ENCODE measurements at places on chromosomes 5 and 9. TPM values are rescaled to one million over a fixed set of nuclear protein-coding genes. Genes with fewer than 3 reads are reported as not detected.

ESM1 gene
- total RNA-seq = 0.49 TPM

ZNF454 gene
- total RNA-seq = 2.2 TPM

DNA sequence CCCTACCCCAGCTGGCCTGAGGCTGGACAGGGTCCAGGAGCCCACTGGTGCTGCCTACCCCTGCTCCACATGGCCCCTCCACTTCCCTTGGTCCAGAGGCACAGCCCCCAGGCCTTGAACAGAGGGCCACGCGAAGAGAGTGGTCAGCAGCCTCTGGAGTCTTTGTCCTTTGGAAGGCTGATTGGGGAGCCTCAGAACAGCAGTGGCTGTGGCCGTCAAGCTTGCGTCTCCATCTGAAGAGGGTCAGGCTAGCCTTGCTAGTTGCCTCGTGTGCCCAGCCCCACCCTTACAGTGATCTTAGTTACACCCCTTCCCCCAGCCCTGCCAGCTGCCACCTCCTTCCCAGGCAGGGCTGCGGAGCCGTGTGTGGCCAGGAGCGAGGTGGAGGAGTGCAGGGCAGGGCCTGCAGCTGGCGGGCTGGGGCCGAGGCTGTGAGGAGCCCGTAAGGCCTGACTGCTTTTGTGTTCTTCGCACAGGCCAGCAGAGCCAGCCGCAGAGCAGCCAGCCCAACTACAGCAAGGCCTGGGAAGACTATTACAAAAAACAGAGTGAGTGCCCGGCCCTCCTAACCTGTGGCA lies 30.1 kb upstream of the PRDM12 start:
- DNase-seq = peak; percentile 42

HTR4 gene
- total RNA-seq = 0.90 TPM

GRCh38 chr5:174444479-174445188 lies 279.7 kb upstream of the MSX2 start:
- no peak for DNase-seq

GRCh38 chr5:166768536-166768935 lies 1522.9 kb upstream of the WWC1 start:
- no peak for DNase-seq

DNA sequence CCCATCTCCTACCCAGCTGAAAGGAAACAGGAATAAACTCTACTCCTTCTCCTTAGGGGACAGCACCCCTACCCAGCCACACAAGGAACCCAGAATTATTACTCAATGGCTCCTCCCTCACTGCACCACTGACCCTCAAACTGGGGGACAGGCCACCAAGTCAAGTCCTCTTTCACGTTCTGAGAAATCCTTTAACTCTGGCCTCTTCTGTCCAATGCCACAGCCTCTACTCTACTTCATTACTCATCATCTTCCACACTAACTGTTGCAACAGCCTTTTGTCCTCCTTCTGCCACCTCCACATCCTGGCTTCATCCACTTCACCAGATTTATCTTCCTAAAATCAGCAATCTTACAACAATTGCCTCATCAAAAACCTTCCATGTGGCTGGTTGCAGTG lies 6.8 kb downstream of the TTC39B start:
- no peak for DNase-seq

- DNase-seq = no peak
Measured at GRCh38 chr9:101677861-101678260, 60.6 kb downstream of the GRIN3A start.

GBGT1 gene
- total RNA-seq = 12.9 TPM

DNA sequence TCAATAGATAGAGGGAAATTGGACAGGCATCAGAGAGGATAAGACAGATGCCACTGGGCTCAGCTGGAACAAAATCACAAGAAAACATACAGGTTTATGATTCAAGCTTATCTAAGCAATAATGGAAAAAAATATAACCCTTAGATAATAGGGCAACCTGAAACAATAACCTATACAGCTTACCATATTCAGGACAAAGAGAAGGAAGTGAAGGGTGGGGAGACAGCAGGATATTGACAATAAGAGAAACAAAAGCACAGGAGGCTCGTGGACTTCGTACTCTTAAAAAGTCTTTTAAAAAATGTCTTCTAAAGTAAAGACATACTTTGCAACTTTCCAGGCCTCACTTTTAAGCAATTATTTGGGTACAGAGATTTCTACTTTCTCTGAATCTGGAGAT lies 225.3 kb downstream of the NTRK2 start:
- no peak for DNase-seq

SLC4A9 gene
- not detected for total RNA-seq
